GOT3 (cell line): ENCODE measurements at places on chromosomes 1 and 21.

- DNase-seq, result no peak
Observed at GRCh38 chr1:203367057-203367456, 16.1 kb upstream of the FMOD start.

DNA sequence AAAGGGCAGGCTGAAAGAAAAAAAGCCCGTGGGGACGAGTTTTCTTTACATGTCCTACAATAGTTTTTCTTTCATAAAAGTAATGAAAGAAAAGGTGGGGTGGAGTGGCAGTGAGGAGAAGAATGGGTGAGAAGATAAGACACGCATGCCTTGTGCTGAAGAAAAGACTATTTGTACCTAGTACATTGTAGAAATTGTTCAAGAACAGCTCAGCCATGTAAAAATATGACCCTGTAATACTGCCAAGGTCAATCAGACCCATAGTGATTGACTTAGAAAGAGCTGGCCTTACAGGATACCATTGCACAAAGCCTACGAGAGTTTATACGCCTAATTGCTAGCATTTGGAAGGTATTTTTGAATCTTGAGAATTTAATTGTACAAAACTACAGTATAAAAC lies 126.0 kb upstream of the NRIP1 start:
- DNase-seq, result no peak

- no peak for DNase-seq
Observed at GRCh38 chr21:17818186-17819113, 706 bp downstream of the C21orf91 start.

DNA sequence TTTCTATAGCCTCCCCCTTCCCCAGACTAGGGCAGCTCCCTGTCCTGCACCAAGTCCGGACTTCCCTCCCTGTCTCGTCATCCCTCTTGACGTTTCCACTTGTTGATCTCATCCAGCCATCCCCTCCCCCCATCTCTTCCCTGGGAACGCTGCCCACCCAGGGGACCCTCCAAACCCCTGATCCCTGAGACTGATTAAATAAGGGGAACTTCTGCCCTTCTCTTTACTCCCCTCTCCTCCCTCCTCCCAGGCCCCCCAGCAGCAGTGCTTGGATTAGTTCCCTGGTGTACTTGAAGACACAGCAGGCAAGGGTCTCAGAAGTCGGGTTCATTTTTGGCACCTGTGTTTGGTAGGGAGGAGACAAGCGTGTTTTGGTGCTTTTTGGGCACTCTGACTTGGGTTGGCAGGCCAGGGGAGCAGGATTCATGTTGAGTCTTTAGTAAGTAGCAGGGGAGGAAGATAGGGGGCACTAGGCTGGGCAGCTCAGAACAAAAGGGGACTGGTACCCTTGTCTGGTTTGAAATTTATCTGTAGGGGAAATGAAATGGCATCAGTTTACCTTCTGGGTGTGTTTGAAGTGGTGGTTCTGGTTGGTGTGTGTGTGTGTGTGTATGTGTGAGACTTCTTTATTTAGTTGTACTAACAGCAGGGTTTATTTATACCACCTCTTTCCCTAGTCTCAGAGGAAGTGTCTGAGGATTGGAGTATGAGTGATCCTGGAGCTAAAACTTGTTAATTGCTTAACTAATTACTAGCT lies 11.1 kb downstream of the VANGL2 start:
- no peak for DNase-seq
